Activated CD8-positive, alpha-beta T cell treated with anti-CD3 and anti-CD28 coated beads, Interleukin-2, amount 10 ng/mL, durations not matched to agents 7 days and 5 days (primary cell): ENCODE measurements at places on chromosomes 3 and 15.

DNA sequence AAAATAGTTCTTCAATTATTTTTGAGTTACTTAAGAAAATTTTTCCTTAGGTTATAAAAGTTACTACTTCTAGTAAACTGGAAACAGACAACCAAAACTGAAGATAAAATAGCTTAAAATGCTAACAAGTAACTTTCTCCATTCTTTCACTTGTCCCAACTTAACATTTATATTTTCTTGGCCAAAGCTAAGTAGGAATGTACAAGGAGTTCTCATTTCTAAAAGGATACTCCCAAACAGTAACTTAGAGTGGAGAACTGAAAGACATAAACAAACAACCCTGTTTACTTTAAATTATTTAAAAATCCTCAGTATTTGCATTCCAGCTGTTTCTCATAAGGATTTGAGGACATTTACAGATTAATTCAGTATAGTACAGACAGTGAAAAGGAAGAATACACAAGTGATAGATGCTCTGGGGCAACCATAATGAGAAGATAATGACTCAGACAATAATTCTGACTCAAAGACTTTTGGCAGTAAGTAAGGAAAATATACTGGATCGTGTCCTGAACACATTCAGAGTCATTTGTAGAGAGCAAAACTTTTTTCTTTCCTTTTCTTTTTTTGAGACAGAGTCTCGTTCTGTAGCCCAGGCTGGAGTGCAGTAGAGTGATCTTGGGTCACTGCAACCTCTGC is 29.2 kb upstream of the ANXA2 start:
- DNase-seq: no peak

DNA sequence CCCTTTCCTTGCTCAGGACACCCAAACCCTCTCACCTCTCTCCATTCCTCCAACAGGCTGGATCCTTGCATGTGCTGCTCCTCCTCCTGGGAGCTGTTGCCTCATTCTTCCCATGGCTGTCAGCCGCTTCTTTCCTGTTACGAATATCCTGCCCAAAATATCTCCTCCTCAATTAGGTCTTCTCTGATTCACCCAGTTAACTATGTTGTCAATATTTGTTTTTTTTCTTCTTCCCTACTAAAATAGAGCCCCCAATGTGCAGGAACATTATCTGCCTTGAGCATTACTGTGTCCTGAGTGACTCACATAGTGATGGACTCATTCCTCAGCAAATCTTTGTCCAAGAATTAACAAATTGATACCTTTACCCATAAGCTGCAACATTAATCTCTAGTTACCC is 357.2 kb downstream of the CLSTN2 start:
- no peak for DNase-seq

- no peak for DNase-seq
Measured at GRCh38 chr3:15112011-15112410, 13.1 kb upstream of the RBSN start.

GRCh38 chr15:29409890-29410289 is 140.3 kb upstream of the NSMCE3 start:
- DNase-seq: no peak

GRCh38 chr3:72836416-72836815 is 11.8 kb downstream of the SHQ1 start:
- no peak for DNase-seq

DNA sequence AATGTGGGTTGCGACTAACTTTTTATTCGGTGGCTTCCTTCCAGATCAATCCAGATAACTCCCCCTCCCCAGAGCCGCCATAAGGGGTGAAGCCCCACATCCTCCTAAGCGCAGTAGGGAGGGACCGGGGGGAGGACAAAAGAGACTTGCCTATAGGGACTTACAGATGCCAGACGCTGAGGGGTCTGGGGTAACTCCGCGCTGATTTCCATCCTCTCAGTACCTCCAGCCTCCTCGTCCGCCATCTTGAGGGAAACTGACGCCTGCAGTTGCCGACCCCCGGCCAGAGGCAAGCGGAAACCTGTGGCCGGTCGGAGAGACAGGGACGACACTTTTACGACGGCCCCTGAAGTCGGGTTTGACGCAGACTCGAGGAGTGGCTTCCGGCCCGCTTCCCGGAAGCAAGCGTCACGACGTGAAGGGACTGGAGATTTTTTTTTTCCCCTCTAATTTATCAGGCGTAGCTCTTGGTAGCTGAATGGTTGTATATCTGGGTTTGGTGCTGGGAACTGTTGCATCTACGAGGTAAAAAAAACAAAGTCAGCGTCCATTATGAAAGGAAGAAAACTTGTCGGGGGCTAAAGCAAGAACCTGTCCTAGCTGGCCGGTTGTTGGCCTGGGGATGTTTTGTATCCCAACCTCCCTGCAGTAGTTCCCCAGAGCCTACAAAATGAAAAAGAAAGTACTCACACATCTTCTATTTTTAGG is at the start of gene UBR1:
Gene UBR1, minus strand, starts transcription at position 261 of the 708 bp plus-strand sequence. Its CDS starts 16 bp downstream, at position 245.
- peak; percentile 95 for DNase-seq
